ENCODE measurements at places on chromosomes 11 and 22.
A peak's percentile ranks its signal among the peaks of the same experiment; 100 is the strongest.

DNA sequence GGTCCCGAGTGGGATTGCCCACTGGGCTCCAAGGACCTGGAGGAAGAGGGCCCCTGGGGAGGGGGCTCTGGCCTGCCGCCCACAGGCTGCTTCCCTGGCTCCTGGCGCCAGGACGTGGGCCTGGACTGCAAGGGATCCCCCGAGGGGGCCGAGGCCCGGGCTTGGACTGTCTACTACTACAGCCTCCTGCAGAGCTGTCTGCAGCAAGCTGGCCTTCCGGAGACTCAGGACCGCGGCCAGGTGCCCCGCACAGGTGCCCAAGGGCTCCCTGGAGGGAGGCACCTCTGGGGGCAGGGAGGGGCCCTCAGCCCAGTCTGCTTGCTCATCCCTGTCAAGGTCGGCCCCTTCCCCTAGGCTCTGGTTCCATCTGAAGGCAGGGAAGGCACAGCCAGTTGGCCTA, 1.9 kb downstream of the CARNS1 start:
- DNase-seq, result no peak

GRCh38 chr11:11512502-11512901, 109.3 kb downstream of the GALNT18 start:
- no peak for DNase-seq

DNA sequence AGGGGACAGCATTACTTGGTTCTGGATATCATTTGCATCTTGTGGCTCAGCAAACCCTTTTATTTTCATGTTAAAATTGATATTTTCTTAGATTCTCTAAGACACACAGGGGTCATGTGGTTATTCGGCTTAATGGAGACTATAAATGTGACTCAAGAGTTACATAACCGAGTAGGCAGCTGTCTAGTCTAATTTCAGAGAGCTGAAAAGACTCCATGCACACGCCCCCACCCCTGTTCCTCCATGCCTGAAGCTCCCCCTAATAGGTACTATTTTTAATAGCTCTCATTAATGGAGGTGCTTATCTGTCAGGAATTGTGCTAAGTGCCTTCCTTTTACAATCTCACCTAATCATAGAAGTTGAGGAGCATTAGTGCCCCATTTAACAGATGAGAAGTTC, 189.2 kb upstream of the ARHGAP20 start:
- DNase-seq, result no peak

GRCh38 chr22:37237371-37238268, 6.4 kb downstream of the RAC2 start:
- no peak for DNase-seq

- DNase-seq, result no peak
These were observed 143.2 kb upstream of the TRPC6 start for GRCh38 chr11:101726988-101727387.

- DNase-seq, result no peak
These were observed 412.6 kb downstream of the TENM4 start for GRCh38 chr11:79028225-79028624.

- DNase-seq, result peak; percentile 39
These were observed 26.9 kb upstream of the CD82 start for GRCh38 chr11:44538375-44539054.

DNA sequence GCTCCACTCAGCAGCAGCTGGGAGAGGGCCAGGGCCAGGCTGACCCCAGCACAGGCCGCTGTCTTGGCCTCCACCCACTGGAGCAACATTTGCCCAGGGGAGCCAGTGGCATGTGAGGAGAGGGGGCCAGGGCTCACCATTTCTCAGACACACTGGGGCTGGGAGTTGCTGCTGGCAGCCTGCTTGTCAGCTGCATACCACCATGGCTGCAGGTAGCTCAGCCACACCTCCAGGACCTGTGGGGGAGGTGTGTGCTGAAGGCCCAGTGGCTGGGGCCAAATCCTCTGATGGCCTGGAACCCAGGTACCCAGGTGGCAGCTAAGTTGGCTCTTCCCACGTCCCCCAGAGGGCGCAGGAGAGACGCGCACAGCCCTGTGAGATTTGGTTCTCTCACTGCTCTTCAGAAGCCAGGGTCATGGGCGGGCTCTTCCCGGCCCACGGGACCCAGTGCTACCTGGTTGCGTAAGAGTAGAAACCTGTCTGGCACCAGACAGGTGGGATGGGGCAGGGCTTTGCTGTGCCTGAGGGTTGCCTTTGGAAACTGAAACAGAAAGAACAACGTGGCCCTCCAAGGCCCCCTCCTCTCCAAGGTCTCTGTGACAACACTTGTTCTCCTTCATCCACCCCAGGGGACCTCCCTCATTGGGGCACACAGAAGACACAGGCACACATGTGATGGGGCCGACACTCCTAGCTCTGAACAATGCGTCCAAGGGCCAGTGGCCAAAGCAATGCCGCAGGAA, 98.8 kb downstream of the MED15 start:
- DNase-seq, result peak; percentile 17

- DNase-seq, result peak; percentile 16
These were observed 41.7 kb downstream of the KIAA1671 start for GRCh38 chr22:24994070-24994763.

- no peak for DNase-seq
These were observed 20.1 kb upstream of the NARS2 start for GRCh38 chr11:78594814-78595213.

DNA sequence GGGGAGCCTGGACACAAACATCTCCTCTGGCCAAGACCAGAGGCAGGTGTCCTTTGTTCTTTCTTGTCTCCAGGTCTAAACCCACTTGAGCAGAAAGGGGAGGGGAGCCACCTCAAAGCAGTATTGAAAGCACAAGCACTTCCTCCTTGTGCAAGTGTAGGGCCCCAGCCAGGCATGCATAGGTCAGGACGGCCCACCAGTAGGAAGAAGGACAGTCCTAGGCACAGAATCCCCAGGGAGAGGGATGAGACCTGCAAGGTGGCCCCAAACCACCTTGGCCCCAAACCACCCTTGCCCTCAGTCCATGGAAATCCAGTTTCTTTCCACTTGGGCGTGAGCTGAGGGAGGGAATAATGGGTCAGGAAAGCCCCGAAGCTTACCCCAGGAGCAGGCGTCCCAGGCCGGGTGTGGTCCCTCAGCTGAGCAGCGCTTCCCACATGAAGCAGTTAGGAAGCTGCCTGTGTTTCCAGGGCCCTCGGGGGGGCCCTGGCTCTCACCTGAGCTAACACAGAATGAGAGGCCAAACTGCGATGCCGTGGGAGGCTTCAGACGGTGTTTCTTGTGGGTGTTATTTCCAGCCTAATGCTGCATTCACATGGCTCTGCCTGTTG, 20.4 kb upstream of the IGSF9B start:
- no peak for DNase-seq

DNA sequence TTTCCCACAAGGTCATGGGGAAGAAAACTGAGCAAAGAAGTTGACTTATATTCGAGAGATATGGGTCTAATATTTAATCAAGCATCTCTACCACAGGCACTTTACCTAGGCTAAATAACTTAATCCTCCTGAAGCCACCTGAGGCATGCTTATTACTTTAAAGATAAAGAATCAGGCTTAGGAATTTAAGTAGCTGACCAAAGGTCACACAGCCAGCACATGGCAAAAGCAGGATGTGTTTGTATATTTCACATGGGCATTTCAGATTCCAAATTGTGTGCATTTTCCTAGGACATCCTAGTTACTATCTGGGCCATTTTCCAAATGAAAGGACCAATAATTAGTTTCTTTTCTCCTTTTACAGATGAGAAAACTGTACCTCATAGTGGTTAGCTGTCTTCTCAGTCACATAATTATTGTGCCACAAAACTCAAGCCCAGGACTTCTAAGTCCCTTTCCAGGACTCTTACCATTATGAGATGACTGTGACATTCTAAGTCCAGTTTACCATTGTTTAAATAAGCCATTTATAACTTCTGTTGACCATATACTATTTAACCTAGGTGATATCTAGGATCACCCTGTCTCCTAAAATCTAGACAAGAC, 112.1 kb upstream of the ZC3H12C start:
- DNase-seq, result no peak

GRCh38 chr11:91164452-91164822, 941.6 kb upstream of the CHORDC1 start:
- peak; percentile 41 for DNase-seq

GRCh38 chr22:31148488-31148887, 8.2 kb upstream of the PLA2G3 start:
- DNase-seq, result no peak

- peak; percentile 93 for DNase-seq
These were observed at the start of gene ADM for GRCh38 chr11:10304495-10305261. ADM (plus strand) TSS chr11:10305073; CDS start chr11:10305701, 628 bp downstream.

DNA sequence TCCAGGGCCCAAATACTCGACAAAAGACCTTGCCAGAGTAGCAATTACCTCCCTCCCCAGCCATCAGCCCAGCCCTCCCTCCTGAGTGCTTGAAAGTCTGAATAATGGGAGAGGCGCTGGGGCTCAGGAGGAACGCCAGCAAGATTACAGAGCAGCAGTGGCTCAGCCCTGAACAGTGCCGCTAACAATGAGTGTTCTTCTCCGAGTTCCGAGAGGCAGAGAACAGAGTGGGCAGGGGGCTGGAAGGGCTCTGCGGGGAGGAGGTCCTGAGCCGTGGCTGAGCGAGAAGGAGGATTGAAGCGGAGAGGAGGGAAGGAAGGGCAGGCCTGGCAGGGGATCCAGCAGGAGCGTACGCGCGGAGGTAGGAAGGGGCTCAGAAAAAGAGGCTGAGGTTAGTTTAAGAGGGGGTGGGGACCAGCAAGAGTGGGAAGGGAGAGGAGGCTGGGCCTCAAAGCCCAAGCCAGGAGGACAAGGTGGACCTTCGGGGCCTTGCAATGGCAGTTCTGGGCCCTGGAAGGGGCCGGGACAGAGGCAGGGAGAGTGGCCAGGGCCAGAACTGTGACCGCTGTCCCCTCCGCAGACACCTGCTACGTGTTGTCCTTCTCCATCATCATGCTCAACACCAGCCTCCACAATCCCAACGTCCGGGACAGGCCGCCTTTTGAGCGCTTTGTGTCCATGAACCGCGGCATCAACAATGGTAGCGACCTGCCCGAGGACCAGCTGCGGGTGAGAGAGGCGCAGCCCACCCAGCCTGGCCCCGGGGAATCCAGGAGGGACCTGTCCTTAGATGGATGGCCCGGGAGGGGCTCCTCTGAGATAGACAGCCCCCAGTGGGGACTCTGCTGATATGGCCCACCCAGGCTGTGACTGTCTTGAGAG, 20.6 kb downstream of the CYTH4 start:
- DNase-seq, result no peak

GRCh38 chr11:72038491-72038890, 39.8 kb downstream of the IL18BP start:
- no peak for DNase-seq

- no peak for DNase-seq
These were observed 45.3 kb downstream of the ZBTB44 start for GRCh38 chr11:130269326-130269943.
